ENCODE measurements at places on chromosomes 13 and 19.

GRCh38 chr13:99883805-99884204 lies 87.8 kb downstream of the ZIC5 start:
- no peak for DNase-seq

- no peak for DNase-seq
Measured at GRCh38 chr13:109157275-109157674, 527.9 kb downstream of the MYO16 start.

GRCh38 chr13:40348096-40348679 lies 318.3 kb downstream of the FOXO1 start:
- DNase-seq: no peak

GRCh38 chr19:42028304-42029216 lies 34.5 kb upstream of the ATP1A3 start:
- no peak for DNase-seq

- no peak for DNase-seq
Measured at GRCh38 chr13:102940770-102941169, 94.9 kb downstream of the ERCC5 start.

GRCh38 chr19:6472713-6473112 lies 8.6 kb downstream of the CRB3 start:
- no peak for DNase-seq

DNA sequence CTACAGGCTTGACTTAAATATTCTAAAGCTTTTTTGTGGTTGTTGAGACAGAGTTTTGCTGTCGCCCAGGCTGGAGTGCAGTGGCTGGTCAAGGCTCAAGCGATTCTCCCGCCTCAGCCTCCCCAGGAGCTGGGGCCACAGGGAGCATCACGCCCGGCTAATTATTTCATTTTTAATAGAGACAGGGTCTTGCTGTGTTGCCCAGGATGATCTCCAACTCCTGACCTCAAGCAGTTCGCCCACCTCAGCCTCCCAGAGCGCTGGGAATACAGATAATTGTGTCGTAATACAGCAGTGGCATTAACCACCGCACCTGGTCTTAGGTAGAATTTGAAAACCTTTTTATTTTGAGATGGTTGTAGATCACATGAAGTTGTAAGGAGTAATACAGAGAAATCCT lies 1.5 kb upstream of the DCUN1D2 start:
- DNase-seq: no peak

DNA sequence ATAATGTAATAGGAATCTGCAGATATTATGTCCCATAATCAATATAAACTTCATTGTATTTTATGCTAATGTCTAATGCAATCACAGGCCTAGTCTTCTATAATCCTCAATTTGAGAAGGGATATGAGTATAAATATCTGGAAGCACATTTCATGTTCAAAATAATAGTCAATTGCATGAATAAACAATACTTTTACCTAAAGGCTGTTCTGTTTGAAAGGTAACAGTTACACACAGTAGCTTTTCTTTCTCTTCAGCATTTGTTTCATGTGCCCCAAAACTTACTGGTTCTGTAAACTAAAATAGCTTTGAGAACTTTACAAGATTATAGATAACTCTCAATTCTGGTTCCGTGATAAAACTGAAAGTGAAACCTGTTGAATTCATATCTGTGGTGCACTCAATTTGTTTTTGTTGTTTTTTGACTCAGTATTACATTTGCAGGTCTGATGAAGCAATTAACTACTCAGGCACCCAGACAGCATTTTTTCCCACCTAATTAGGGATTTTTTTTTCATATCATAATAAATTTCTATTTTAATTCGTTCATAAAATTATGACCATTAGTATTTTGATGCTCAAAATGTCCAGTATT lies 1193.8 kb downstream of the SLITRK1 start:
- no peak for DNase-seq

DNA sequence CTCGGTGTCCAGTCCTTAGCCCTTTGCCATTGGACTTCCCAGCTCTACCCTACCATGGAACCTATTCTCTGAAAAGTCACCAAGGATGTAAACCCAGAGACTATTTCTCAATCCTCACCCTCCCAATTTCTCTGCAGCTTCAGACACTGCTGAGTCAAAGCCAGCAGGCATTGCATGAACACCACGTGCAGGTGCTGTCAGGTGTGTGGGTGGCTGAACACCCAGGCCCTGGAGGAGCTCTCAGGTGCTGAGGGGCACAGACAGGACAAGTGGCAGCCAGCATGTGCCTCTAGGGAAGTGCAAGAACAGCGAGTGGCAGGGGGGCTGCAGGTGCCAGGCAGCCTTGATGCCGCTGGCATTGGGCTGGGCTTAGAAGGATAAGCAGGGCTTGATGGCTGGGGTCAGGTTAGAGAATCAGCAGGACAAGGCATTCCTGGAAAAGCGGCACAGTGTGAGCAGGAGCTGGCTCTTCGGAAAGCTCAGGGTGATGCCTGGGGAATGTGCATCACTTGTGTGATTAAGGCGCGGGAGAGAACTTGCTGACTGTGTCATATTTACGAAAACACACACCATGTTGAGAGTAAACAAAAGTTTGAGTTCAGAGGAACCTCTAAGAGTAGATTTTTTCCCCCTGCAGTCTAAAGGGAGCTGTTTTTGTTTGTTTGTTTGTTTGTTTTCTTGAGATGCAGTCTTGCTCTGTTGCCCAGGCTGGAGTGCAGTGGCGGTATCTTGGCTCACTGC lies 83.8 kb downstream of the LNX2 start:
- no peak for DNase-seq

- DNase-seq: no peak
Measured at GRCh38 chr13:25432691-25433090, 60.9 kb downstream of the ATP8A2 start.

GRCh38 chr13:90763476-90764150 lies 583.9 kb upstream of the MIR17HG start:
- no peak for DNase-seq

GRCh38 chr13:76725211-76725610 lies 161.0 kb downstream of the KCTD12 start:
- DNase-seq: no peak

DNA sequence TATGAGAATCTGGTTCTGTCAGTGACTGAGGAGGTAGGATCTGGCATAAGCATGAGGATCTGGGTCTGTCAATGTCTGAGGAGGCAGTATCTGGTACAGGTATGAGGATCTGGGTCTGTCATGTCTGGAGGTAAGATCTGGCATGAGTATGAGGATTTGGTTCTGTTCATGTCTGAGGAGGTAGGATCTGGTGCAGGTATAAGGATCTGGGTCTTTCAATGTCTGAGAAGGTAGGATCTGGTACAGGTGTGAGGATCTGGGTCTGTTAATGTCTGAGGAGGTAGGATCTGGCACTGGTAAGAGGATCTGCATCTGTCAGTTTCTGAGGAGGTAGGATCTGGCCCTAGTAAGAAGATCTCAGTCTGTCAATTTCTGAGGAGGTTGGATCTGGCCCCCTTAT lies 12.4 kb upstream of the PDCD2L start:
- no peak for DNase-seq

DNA sequence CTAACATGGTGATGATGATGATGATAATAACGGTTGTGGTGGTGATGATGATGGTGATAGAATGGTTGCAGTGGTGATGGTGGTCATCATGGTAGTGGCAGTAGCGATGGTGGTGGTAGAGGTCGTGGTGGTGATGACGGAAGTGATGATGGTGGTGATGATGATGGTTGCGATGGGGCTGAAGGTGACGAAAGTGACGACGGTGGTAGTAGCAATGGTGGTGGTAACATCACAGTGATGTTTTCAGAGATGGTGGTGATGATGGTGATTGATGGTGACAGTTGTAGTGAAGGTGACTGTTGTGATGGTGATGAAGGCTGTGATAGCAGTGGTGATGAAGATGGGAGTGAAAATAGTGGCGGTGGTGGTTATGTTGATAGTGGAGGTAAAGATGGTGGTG lies 3.6 kb upstream of the ADGRE3 start:
- DNase-seq: no peak

DNA sequence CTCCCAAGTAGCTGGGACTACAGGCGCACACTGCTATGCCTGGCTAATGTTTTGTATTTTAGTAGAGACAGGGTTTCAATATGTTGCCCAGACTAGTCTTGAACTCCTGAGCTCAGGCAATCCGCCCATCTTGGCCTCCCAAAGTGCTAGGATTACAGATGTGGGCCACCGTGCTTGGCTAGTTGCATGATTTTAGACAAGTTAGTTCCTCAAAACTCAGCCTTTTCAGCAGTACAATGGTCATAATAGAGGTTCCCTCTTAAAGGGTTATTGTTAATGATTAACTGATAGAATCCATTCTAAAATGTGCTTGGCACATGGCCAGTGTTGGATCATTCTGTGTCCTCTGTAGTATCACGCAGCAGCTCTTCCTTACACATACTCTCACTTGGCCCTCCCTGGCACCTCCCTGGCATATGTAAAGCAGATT lies 19.5 kb upstream of the IFT88 start:
- no peak for DNase-seq

GRCh38 chr19:39967561-39967960 lies 3.4 kb upstream of the PSMC4 start:
- DNase-seq: no peak

DNA sequence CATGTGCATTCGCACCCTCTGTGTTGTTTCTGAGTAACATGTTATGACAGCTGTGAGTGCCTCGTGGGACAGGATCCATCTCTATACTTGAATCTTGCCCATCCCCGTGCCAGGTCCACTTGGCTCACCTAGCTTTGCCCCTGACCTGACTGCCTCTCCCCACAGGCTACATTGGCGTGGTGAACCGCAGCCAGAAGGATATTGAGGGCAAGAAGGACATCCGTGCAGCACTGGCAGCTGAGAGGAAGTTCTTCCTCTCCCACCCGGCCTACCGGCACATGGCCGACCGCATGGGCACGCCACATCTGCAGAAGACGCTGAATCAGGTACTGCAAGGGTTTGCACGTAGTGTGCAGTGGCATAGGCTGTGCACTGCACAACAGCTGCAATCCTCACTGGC lies 53.2 kb downstream of the TMED1 start:
- no peak for DNase-seq

DNA sequence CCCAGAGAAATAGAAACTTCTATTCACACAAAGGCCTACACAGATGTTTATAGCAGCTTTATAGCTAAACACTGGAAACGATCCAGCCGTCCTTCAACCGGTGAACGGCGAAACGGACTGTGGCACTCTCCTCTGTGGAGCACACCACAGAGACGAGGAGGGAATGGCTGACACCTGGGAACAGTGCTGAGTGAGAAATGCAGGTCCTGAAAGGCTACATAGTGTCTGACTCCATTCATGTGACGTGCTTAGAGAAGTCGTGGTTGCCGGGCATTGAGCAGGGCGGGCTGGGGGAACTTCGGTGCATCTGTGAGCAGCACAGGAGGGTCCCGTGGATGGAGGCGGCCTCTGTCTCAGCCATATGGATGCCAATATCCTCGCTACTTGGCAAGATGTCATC lies 3.1 kb upstream of the GRK1 start:
- DNase-seq: no peak

- DNase-seq: no peak
Measured at GRCh38 chr13:32530841-32531253, 7.7 kb downstream of the N4BP2L2 start.

GRCh38 chr13:79602936-79603335 lies 122.0 kb downstream of the NDFIP2 start:
- no peak for DNase-seq
